ENCODE measurements at places on chromosomes 12 and 14. TPM values are rescaled to one million over a fixed set of nuclear protein-coding genes. Genes with fewer than 3 reads are reported as not detected.

Gene TSPAN9
- 32.1 TPM for total RNA-seq

Gene CCDC196
- not detected for total RNA-seq

Gene TGFB3
- 15.7 TPM for total RNA-seq

Gene GALC
- 37.2 TPM for total RNA-seq

Gene CD69
- 58.5 TPM for total RNA-seq

Gene LRRK2
- total RNA-seq, result 59.9 TPM

Gene WIF1
- not detected for total RNA-seq

Gene POTEM
- total RNA-seq, result not detected

Gene PMCH
- not detected for total RNA-seq

Gene ATP2A2
- total RNA-seq, result 136 TPM

Gene TAS2R13
- total RNA-seq, result 5.6 TPM

Gene ALX1
- not detected for total RNA-seq

Gene METTL25
- total RNA-seq, result 18.9 TPM

Gene POLE2
- total RNA-seq, result 3.0 TPM

Gene SDR9C7
- not detected for total RNA-seq

Gene CGRRF1
- 18.4 TPM for total RNA-seq

Gene ACSM4
- total RNA-seq, result not detected

Gene CACNA1C
- 22.6 TPM for total RNA-seq

Gene MUCL1
- total RNA-seq, result not detected

Gene KCNK10
- not detected for total RNA-seq

Gene FBLN5
- 225 TPM for total RNA-seq

Gene GNG2
- total RNA-seq, result 144 TPM

Gene SLC6A13
- not detected for total RNA-seq

Gene INHBC
- total RNA-seq, result not detected

Gene MGP
- 33.7 TPM for total RNA-seq

Gene AKAP5
- 0.76 TPM for total RNA-seq

Gene UBR7
- total RNA-seq, result 27.7 TPM

Gene KCNA5
- 0.59 TPM for total RNA-seq

Gene TXNDC16
- 17.3 TPM for total RNA-seq

Gene SLC25A21
- 0.33 TPM for total RNA-seq

Gene ADGRD1
- total RNA-seq, result 6.9 TPM

Gene RNASE2
- 11.1 TPM for total RNA-seq

Gene LRP1-AS
- total RNA-seq, result not detected

Gene POMT2
- total RNA-seq, result 20.7 TPM

Gene SLC6A15
- total RNA-seq, result 0.22 TPM

Gene TGM1
- total RNA-seq, result 3.8 TPM

Gene MGAT4C
- not detected for total RNA-seq

Gene LAG3
- 29.4 TPM for total RNA-seq

Gene SMAGP
- total RNA-seq, result 12.4 TPM

Gene SLC5A8
- total RNA-seq, result not detected

Gene TCL1B
- total RNA-seq, result 1.1 TPM

Gene RAD51AP1
- total RNA-seq, result 4.4 TPM

Gene TMPRSS12
- not detected for total RNA-seq

Gene TBC1D30
- 8.4 TPM for total RNA-seq

Gene GPR84
- 7.5 TPM for total RNA-seq

Gene PLA2G1B
- not detected for total RNA-seq

Gene PRB2
- total RNA-seq, result not detected

Gene ADCY6
- total RNA-seq, result 10.3 TPM

Gene RITA1
- 11.1 TPM for total RNA-seq

Gene PTGES3
- 135 TPM for total RNA-seq

All from spleen (tissue), 13 donors.